ENCODE measurements at places on chromosomes 4 and X.

DNA sequence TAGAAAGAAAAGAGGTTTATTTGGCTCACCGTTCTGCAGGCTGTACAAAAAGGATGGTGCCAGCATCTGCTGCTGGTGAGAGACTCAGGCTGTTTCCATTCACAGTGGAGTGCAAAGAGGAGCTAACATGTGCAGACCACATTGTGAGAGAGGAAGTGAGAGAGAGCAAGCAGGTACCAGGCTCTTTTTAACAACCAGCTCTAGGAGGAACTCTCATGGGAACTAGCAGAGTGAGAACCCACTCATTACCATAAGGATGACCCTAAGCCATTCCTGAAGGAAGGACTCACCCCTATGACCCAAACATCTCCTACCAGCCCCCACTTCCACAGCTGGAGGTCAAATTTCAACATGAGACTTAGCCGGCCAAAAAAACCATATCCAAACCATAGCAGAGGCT lies 158.6 kb upstream of the ADGRL3 start:
- no peak for DNase-seq

DNA sequence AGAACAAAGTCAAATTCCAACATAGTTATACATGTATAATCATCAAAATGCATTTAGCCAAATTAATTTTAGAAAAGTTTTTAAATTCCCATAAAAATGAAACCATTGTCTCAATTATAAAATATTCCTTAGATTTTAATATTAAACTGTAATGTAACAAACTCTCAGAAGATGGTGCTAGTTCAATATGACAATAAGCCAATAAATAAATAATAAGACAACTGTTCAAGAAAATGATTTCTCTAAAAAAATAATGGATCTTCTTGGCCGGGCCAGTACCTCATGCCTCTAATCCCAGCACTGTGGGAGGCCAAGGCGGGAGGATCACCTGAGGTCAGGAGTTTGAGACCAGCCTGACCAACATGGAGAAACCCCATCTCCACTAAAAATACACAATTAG lies 80.3 kb downstream of the RAB28 start:
- DNase-seq = no peak

GRCh38 chrX:70485466-70485865 lies 40.8 kb downstream of the DLG3 start:
- no peak for DNase-seq

GRCh38 chr4:74665876-74666275 lies 128.4 kb downstream of the BTC start:
- no peak for DNase-seq

- DNase-seq = no peak
Observed at GRCh38 chr4:77815636-77816035, 3.5 kb downstream of the CNOT6L start.

DNA sequence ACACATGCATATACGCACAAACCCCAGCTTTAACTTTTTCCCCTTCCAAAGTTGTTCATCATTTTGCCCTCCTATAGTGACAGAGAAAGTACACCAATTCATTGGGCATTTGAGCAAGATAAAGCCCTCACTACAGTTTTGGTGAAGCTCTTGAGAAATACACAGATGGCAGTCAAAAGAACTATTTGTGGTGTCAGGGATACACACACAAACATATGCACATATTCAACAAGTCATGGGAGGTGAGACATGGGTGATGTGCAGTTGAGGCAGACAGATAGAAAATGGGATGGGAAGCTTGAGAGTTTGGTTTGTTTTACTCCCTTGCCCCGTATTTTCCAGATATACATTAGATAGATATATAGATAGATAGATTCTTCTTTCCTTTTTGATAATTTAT lies 11.8 kb upstream of the SHROOM4 start:
- no peak for DNase-seq

DNA sequence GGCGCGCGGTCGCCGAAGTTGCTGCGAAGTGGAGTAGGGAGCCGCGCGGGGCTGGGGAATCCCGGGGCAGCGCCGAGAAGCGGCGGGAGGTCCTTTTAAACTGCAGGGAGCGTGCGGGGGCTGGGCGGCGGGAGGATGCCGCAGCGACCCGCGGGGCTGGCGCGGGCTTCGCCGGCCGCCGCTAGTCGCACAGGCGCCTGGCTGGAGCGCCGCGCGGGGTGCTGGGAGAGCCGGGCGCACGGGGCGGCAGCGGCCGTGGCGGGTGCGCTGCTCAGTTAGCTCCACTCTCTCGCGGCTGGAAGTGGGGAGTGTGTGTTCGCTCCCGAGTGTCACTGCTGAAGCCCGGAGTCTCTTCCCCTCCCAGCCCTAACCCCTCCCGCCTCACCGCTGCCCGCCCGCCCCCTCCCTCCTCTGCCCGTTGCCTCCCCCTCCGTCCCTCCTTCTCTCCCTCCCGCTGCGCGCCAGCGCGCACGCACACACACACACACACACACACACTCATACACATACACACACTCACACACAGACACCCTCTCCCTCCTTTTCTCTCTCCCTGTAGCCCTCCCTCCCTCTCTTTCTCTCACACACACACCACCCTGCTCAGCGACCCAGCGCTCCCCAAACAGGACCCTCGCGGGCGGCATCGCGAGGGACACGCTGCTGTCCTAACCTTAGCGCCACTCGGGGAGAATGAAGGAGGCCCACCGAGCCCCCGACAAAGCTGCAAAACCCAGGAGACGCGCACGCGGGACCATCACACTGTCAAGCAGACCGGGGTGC lies at the start of gene NDNF:
NDNF (minus strand) TSS at position 312 of the 780 bp plus-strand sequence. CDS start 26,698 bp downstream, outside the sequence.
- no peak for DNase-seq

GRCh38 chrX:47936224-47936939 lies 67.4 kb downstream of the ZNF182 start:
- no peak for DNase-seq

GRCh38 chr4:83216959-83217683 lies 67.5 kb downstream of the COQ2 start:
- no peak for DNase-seq

- DNase-seq = no peak
Observed at GRCh38 chrX:103831342-103831802, 685 bp downstream of the RAB9B start.

- no peak for DNase-seq
Observed at GRCh38 chrX:39998636-39999406, 98.9 kb downstream of the BCOR start.

- DNase-seq = no peak
Observed at GRCh38 chrX:68087526-68087925, 345.8 kb downstream of the OPHN1 start.

DNA sequence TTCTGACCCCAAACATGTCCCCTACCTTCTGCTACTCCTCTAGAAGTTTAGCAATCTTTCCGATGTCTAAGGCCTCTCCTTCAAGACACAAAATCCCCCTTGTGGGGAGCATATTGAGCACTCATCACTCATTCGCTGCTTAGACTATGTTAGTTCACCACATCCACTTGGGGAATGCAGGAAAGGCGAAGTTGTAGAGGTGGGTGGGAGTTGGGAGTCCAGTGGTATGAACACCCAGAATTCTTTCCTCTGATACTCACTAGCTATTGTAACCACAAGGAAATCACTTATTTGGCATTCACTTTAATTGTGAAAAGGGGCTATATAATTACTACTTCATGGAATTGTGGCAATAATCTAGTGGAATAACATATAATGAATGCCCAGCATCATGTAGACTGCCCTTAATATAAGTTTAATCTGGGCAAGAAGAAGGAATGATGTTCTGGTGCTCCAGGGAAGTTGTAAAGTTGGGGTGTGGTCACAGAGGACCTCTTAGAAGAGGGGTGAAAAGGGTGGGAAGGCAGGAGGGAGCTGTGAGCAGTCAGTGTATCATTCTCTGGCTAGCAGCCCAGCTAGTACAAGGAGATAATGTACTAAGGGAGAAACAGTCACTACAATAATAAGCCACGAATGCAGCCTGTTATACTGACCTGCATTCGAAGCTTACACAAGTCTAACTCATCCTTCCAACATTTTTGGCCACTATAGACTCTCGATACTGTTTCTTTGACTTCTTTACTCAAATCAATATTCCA lies 468.2 kb upstream of the DIPK2B start:
- DNase-seq = no peak

GRCh38 chr4:47465004-47465403 lies 1.5 kb upstream of the COMMD8 start:
- no peak for DNase-seq

DNA sequence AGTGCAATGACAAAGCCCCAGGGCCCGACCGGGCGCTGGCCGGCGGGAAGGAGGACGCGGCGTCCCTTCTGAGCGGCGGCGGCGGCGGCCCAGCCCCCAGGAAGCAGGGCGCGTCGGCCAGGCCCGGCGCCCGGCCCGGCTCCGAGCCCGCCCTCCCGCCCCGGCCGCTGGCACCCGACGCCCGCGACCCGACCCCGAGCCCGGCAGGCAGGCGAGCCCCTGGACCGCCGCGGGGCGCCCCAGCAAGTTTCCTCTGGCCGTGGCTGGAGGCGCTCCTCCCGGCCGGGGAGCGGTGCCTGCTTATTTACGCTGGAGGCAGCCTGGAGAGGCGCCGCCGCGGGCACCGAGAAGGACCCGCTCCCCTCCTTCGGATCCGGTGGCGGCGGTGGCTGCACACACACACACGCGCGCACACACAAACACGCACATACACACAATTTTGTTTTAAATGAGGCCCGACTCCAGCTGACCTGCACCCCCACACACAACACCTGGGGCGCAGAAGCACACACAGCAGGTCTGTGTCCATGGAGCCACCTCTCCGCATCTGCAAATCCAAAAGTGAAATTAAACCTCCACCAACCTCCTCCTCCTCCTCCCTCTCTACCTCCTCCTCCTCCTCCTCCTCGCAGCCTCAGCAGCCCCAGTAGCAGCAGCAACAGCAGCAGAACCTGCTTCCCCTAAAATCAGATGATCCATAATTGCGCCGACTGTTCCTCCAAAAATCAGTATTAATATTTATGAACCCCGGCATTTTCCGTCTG lies 669 bp downstream of the IRF2 start:
- no peak for DNase-seq
